ELF-1 (cell line): ENCODE measurements at places on chromosomes 1 and 21.
A peak's percentile ranks its signal among the peaks of the same experiment; 100 is the strongest.

DNA sequence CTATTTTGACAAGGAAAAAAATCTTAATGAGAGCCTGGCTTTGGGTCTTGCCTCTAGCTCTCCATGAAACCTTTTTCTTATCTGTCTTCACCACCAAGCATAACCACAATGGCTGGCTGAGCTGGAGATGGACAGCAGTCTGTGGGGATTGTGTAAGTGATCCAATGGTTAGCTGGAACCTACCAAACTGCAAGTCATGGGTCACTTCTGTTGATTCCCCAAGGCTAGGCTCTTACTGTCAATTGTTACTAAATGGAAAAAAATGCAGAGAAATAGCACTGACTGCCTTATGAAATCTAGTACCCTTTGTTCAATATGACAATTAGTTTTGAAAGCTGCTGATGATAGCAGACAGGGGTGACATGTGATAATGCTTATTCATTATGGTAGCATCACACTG is 359.0 kb downstream of the ST6GALNAC3 start:
- no peak for DNase-seq

GRCh38 chr1:67053535-67053784 is 488 bp downstream of the SLC35D1 start:
- DNase-seq, result peak; percentile 75

DNA sequence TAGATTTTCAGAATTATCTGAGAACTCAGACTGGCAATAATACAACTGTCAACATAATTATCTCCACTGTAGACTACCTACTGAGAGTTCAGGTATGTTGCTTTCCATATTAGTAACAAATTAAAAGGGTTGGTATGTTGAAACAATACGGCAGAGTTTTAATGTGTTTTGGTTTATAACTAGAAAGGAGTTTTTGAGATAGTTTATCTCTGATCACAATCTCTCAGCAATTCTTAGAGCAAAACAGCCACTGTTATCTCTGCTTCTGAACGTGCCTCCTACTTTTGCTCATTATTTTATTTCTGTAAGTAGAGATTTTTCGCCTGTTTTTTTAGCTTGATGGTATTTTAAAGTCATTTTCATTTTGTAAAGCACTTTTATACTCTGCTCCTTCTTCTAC is 118.7 kb downstream of the ZP4 start:
- no peak for DNase-seq

- no peak for DNase-seq
These were observed 6.6 kb upstream of the SLC35A3 start for GRCh38 chr1:99963041-99963795.

GRCh38 chr1:229203030-229203751 is 67.7 kb upstream of the RAB4A start:
- DNase-seq, result peak; percentile 99

DNA sequence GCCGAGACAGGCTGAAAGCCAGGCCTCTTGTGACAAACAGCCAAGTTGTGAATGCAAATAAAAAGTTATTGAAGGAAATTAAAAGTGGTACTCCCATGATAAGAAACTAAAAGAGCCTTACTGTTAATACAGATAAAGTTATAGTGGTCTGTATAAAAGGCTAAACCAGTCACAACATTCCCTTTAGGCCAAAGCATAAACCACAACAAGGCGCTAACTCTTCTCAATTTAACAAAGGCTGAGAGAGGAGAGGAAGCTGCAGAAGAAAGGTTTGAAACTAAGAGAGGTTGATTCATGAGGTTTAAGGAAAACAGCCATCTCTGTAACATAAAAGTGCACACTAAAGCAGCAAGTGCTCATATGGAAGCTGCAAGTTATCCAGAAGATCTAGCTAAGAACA is 10.7 kb downstream of the C1orf105 start:
- no peak for DNase-seq

DNA sequence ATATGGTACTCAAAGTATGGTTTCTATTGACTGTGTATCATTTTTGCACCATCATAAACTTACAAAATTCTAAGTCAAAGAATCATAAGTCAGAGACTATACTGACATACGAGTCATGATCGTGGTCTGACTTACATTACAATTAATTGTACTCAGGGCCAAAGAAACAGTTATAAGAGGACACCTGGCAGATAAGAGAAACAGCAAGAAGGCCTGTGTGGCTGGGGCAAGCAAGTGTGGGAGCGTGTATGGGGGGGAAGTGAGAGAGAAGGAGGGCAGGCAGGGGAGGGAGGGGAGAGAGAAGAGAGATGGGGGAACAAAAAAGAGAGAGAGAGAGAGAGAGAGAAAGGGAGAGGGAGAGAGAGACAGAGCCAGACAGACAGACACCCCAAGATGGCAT is 70.9 kb downstream of the RERE start:
- no peak for DNase-seq

DNA sequence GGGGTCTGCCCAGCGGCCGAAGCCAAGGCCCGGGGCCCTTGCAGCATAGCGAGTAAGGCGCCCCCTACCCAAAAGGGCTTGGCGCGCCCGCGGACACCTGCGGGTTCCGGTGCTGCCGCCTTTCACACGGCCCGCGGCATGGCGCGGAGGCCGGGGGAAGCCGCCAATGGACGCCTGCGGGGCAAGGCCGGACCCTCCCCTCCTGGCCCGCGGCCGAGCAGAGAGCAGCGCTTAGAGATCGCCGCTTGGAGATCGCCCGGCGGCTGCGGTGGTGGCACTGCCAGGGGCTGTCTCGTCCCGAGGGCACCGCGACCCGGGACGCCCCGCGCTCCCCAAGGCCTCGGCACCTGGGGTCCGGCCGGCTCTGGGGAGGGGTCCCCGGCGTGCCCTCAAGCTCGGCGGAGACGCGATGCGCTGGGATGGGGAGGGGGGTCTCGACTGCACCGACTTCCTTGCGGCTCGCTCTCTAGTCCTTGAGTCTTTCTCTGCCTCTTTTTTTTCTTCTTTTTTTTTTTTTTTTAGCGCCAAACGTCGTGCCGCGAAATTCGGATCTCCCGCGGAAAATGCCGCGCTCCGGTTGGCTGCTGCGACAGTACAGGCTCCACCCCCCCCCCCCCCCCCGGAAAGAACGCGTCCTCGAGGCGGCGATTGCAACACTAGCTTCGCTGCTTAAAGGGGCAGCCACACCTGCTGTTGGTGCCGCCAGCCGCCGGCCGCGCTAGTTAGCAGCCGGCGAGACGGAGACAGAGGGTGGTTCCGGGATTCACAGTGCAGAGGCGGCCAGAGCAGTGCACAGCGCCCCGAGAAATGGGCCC is at the start of gene E2F2:
E2F2 (minus strand) TSS at position 487 of the 815 bp plus-strand sequence; CDS start at position 47, 440 bp downstream.
- DNase-seq, result peak; percentile 93

GRCh38 chr1:185566995-185567394 is 167.2 kb upstream of the HMCN1 start:
- no peak for DNase-seq

- DNase-seq, result peak; percentile 32
These were observed 356.8 kb downstream of the LMO4 start for GRCh38 chr1:87685311-87686135.
